Fibroblast of skin of abdomen (primary cell): ENCODE measurements at places on chromosomes 1 and 21.

DNA sequence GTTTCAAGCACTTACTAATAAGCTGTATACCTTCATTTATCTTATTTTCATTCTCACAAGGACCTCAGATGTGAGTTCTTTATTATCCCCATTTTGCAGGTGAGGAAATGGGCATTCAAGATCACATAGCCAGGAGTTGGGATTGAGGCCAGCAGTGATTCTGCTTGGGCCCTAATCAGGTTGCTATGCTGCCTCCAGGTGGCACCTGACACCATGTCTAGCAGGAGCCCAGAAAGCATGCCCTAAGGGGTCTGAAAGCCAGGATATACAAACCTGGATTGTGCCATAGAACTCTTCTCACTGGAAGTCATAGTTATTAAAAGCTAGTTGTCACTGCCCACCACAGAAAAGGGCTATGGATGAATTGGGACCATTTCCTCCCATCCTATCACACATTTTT, 61.1 kb downstream of the FYB2 start:
- DNase-seq, result no peak

DNA sequence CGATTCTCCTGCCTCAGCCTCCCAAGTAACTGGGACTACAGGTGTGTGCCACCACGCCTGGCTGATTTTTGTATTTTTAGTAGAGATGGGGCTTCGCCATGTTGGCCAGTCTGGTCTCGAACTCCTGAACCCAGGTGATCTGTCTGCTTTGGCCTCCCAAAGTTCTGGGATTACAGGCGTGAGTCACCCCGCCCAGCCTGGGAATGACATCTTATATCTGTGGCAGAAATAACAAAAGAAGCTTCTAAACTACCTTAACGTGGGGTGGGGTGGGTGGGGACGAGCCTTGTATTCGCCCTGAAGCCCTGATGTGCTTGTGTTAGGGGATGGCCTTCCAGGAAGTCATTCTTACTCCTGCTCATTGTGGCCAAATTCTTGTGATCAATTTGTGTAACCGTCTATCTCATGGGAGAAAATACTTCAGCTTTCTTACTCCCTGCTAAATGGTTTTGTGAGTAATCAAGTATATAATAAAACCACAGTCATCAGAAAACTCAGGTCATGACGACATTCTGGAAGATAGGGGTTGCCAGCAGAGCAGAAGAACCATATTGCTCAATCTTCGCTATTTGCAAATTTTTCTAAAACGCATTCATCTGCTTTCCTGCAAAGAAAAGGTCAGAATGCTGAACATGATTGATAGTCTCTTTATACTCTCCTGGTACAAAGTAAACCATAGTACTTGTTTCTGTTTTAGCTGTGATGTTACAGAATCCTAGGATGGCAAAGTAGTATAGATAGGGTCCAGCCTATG, 63.2 kb downstream of the DIRAS3 start:
- DNase-seq, result peak; percentile 94

- DNase-seq, result peak; percentile 8
Observed at GRCh38 chr1:87508247-87508787, 179.6 kb downstream of the LMO4 start.

DNA sequence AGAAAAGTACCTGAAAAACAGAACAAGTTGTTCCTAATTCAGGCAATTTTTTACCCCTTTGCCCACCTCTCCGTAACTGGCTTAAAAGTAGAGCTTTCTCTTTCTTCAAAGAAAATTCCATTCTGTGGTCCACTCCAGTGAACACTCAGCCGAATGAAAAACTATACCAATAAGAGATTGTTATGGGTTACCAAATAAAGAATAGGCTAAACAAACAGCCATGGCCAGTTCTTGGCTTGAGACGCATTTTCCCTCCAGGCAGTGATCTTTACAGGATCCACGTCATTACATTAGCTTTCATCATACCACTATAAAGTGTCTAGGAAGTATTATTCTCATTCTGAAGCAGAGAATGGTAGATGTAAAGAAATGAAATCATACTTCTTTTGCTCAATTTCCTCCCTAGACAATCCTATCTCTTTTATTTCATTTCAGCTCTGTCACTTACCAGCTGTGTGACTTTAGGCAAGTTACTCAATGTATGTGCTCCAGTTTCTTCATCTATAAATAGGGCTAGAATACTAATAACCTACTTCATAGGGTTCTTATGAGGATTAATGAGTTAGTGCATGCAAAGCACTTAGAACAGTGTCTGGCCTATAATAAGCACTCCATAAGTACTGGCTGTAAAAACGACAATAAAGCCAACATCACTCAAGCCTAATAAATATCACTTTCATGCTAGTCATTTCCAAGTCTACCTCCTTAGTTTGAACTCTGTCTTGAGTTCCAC, 26.5 kb upstream of the TRIM45 start:
- DNase-seq, result peak; percentile 40

DNA sequence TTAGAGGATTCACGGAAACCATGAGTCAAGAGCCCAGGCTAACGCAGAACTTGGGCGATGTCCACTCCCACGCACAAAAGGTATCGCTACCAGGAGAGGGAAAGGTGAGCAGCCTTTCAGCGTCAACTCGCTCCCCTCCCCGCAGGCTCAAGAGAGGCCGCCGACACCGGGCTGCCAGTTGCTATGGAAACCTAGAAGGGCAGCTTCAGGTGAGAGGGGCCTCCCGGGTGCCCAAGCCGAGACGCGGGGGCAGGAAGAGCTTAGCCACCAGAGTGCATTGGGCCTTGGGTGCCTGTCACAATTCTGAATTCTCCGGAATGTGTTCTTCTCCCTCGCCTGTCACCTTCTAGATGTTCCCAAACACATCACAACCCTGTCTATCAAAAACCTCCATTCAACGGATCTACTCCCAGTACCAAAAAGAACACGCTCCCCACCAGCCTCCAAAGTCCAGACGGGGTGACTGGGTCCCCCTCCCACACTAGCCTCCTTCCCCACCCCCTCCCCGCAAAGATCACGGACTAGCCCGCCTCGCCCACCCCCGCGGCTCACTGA, 694 bp downstream of the MEAF6 start:
- DNase-seq, result no peak

GRCh38 chr1:234595899-234596298, 14.1 kb downstream of the IRF2BP2 start:
- DNase-seq, result no peak

- DNase-seq, result no peak
Observed at GRCh38 chr1:100328133-100328532, 24.2 kb upstream of the CDC14A start.

- DNase-seq, result peak; percentile 42
Observed at GRCh38 chr1:15153842-15154479, 414 bp downstream of the TMEM51 start.

GRCh38 chr1:220290140-220290761, 18.0 kb upstream of the RAB3GAP2 start:
- no peak for DNase-seq

DNA sequence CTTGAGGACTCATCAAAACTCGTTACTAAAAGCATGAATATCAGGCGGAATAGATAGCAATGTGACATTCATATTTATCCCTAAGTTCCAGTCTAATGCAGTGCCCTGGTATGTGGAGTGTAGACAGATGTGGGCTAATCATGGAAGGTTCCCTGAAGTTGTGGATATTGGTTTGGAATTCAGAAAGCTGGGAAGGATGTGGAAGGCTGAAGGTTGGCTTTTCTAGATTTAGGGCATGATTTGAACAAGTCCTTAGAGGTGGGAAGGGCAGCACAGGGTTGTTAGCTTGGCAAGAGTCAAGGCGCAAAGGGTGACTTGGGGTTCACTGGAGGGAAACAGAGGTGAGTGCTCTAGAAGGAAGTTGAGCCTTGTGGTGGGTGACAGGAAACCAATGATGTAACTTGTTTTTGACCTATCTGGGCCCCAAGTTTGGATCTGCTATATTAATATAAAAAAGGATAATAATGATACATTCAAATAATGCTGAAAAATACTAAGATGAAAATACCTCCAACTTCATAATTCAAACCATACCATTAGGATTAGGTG, 21.9 kb downstream of the LGALS8 start:
- DNase-seq, result peak; percentile 12

- DNase-seq, result no peak
Observed at GRCh38 chr1:65200411-65200810, 52.4 kb downstream of the AK4 start.

DNA sequence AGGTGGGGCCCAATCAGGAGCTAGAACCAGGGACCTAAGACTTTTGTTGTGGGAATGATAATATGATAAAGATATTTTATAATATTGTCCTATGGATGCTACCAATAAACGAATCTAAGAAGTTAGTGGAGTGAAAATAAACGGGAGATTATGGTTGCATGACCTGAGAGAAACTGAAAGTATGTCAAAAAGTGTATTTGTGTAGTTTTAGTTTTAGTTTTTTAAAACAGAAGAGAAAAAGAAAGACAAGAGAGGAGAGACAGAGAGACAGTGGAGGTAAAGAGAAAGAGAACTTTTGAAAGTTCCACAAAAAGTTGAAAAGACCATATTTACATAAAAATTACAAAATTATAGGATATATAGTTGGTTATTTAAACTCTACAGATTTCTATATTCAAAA, 64.1 kb upstream of the TMPRSS15 start:
- DNase-seq, result no peak

- DNase-seq, result no peak
Observed at GRCh38 chr1:166164646-166164994, 2.2 kb downstream of the FAM78B start.

DNA sequence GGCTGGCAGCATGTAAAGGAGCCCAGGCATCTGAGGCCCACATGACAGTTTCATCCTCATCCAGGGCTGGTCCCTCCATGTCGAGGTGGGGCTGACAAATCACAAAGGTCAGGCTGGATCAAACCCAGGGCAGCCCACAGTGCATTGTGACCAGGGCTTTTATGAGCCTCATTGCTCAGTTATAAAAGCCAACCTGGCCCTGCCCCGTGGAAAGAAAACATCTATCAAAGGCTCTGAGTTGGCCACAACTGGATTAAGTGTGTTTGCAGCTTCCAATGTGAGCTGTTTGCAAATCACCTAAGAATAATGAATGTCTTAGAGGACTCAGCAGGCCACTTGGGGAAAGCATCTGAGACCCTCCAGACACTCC, 45.4 kb downstream of the GRHL3 start:
- DNase-seq, result no peak

GRCh38 chr1:240486611-240487010, 125.3 kb downstream of the GREM2 start:
- DNase-seq, result no peak

GRCh38 chr21:31974454-31974985, 101.7 kb downstream of the HUNK start:
- DNase-seq, result no peak

DNA sequence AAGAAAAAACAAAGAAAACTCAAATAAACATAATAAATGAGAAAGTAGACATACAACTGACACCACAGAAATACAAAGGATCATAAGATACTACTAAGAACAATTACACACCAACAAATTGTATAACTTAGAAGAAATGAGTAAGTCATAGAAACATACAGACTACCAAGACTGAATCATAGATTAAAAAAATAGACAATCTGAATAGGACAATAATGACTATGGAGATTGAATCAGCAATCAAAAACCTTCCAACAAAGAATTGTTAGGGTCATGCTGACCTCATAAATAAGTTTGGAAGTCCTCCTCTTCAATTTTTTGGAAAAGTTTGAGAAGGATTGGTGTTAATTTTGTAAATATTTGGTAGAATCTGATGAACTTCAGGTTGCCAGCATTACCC, 159.0 kb downstream of the PTBP2 start:
- no peak for DNase-seq

DNA sequence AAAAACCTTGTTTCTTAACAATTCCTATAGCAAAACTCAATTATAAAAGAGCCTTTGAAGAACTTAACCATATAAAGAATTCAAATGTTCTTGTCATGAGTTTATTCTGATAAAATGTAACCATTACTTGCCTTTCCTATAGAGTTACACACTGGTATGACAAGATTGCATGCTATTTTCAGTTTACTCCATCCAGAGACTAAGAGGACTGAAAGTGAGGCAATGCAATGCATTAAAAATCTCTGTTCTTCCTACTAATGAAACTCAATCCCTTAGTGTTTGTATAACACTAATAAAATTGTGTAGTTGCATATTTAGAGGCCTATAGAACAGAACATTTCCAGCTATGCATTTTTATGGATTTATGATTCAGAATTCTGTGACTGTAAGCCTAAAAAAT, 88.1 kb downstream of the COP1 start:
- peak; percentile 51 for DNase-seq

DNA sequence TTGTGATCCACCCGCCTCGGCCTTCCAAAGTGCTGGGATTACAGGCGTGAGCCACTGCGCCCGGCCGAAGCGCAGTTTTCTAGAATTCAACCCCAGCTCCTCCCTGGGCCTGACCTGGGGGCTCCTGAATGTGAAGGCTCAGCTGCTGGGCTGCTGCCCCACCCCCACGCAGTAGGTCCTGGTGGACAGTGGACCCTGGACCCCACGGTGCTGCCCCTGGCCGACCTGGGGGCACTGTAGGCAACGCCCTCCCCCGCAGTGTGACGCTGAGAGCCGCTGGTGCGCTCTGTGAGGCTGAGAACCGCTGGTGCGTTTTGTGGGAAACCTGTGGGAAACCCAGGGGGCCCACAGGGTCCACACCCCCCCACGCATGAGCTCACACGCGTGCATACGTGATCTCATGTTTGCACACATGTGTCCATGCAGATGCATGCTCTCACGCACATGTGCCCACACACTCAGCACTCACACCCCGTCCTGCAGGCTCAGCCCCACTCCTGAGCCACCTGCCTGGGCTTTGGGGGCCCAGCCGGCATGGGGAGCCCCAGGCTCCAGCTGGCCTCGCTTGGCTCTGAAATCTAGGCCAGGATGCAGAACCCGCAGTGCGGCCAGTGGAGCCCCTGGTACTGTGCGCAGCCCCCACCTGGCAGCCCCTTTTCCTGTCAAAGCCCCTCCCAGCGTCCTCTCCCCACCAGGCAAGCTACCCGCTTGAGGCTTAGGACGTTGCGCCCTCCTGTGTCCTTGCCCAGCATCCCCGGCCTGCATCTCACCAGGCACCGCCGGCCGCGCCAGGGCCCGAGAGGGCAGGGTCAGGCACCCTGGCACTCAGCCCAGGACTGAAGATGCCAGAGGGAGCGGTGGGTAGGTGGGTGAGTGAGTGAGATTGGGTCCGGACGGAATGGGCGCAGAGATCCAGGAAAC, 67.7 kb downstream of the COL18A1 start:
- no peak for DNase-seq

- no peak for DNase-seq
Observed at GRCh38 chr1:223143537-223144248, 645 bp upstream of the TLR5 start.

DNA sequence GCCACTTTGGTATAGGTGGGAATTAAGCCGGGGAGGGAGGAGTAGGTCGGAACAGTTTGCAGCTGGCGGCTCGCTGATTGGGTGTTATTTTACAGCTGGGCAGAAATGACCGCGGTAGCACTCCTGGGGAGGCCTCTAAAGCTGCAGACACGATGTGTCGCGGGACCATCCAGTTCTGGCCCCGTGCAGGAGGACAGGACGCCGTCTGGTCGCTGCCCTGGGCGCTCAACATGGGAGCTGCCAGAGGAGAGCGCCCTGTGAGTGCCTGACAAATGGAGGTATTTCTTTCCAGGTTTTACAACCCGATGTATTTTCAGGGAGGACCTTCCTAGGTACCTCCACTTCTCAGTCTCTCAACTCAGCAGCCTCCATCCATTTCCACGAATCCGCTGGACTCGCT, 46.2 kb downstream of the CDC7 start:
- no peak for DNase-seq

GRCh38 chr1:64263856-64264255, 60.4 kb downstream of the UBE2U start:
- DNase-seq, result no peak

- DNase-seq, result no peak
Observed at GRCh38 chr1:10848109-10848684, 51.8 kb upstream of the CASZ1 start.

GRCh38 chr1:159055181-159055641, 21.4 kb downstream of the AIM2 start:
- DNase-seq, result no peak
